ENCODE measurements at places on chromosomes 1 and 21.
A peak's percentile ranks its signal among the peaks of the same experiment; 100 is the strongest.

GRCh38 chr1:208103597-208104513 is 140.3 kb downstream of the PLXNA2 start:
- DNase-seq, result no peak

DNA sequence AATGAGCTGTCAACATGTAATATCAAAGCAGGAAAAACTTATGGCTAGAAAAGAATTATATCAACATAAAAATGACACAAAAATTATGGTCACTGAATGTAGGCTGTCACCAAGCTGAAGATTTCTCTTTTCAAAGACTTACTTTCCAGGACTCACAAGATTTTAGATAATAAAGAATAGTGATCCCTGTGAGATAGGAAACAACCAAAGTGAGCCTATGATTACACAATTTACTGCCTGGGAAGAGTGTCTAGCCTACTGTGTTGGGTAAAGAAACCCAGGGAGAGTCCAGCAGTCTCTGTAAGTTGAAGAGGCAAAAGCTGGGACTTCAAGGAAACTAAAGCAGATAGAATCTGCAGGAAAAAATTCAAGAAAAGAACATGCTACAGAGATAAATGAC is 20.2 kb upstream of the RGS1 start:
- no peak for DNase-seq

- DNase-seq, result peak; percentile 20
Observed at GRCh38 chr1:218521414-218522169, 176.5 kb downstream of the TGFB2 start.

GRCh38 chr1:170864238-170864637 is 71.1 kb upstream of the MROH9 start:
- DNase-seq, result no peak

GRCh38 chr1:65235867-65236805 is 73.2 kb upstream of the DNAJC6 start:
- DNase-seq, result no peak

GRCh38 chr1:208158640-208159554 is 85.3 kb downstream of the PLXNA2 start:
- DNase-seq, result no peak

GRCh38 chr1:162214202-162214601 is 144.7 kb downstream of the NOS1AP start:
- no peak for DNase-seq

- DNase-seq, result no peak
Observed at GRCh38 chr1:75768016-75768415, 18.0 kb upstream of the RABGGTB start.

GRCh38 chr1:41153750-41154274 is 88.3 kb downstream of the SCMH1 start:
- no peak for DNase-seq

GRCh38 chr1:167496797-167497619 is 21.3 kb downstream of the CD247 start:
- DNase-seq, result no peak

GRCh38 chr21:39313042-39313570 is 326 bp downstream of the BRWD1 start:
- DNase-seq, result no peak

DNA sequence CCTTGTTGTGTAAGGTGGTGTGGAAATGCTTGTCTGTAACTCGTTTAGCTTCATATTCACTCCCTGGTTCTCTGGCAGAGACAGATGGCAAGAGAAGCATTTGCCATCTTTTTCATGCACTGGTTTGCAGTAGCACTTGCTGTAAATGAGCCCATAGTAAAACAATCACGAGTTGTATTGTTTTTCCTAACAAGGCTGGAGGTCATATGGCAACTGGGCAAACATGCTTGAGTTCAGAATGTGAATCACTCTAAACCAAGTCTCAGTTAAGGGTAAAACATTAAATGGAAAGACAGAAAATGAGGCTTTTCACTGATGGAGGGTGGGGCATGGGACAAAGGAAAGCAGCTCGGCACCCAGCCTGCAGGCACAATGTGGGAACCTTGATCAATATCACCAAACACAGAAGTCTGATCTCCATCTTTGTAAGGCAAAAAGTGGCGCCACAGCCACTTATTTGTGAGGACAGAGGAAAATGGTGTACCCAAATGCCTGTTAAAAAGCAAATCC is 26.5 kb upstream of the LPAR3 start:
- DNase-seq, result no peak

- no peak for DNase-seq
Observed at GRCh38 chr1:221736714-221737113, 5.2 kb downstream of the DUSP10 start.

GRCh38 chr1:204177133-204177532 is 11.0 kb upstream of the REN start:
- no peak for DNase-seq

All from stimulated activated CD4-positive, alpha-beta T cell treated with anti-CD3 and anti-CD28 coated beads, Interleukin-4, amount 100 ng/mL, for 4 hours (primary cell).